ENCODE measurements at places on chromosomes 6 and 20. TPM values are rescaled to one million over a fixed set of nuclear protein-coding genes. Genes with fewer than 3 reads are reported as not detected.

DNA sequence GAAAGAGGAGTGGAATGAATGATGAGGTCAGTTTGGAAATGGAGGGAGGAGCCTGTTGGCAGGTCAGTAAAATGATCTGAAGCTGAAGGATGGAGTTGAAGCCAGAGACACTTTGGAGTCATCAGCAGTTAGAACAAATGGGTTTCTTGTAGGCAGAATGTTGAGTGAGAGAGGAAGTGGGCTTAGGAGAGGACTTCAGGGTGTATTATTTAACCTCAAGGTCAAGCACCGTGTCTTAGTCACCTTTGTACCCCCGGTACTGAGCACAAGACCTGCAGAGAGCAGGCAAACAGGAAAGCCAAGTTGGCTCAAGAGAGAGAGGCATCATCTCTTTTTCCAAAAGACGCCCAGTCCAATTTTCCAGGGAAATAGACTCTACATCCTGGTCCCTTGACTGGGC is 23.3 kb downstream of the C20orf173 start:
- no peak for ATAC-seq

GRCh38 chr6:161085246-161085645 is 93.7 kb downstream of the MAP3K4 start:
- ATAC-seq: no peak

Gene PRND
- 0.14 TPM for total RNA-seq

DNA sequence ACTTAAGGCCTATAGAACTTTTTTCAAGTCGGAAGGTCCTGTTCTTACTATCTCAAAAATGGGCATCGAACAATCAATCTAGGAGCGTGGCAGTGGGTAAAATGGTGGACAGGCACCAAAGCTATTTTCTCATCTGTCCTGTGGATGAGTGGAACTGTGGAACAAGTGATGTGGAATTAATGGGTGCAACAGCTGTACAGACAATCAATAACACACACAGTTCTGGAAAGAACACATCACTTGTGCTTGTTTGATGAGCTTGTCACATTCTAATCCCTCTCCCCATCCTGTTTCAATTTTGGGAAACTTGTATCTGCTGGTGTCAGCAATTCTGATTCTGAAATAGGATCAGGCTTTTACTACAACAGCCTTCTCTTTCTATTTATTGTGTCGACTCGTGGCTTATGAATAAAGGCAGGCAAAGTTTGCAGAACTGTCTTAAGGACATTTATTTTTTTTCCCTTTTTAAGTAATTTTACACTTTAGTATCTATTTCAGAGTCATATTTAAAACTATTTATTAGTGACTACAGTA is 11.5 kb downstream of the RBM24 start:
- ATAC-seq: no peak

Gene COL10A1
- 1.5 TPM for total RNA-seq

DNA sequence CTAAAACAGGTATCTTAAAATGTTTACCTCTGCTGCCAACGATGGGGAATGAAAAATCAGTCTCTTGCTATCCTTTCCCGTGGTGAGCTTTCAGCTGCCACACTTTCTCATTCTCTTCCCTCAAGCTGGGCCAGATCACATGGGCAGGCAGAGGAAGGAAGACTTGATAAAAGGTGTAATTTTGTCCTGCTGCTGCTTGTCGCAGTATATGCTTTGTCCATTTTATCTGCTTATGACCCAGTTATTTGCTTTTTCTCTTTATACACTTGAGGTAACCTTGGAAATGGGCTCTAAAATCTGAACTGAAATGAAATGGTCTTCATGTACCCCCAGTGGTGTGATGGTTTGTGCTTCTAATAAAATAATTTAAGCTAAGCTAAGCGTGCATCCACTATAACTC is 695.9 kb upstream of the FLRT3 start:
- ATAC-seq: no peak

Gene HEBP2
- total RNA-seq: 14.8 TPM

DNA sequence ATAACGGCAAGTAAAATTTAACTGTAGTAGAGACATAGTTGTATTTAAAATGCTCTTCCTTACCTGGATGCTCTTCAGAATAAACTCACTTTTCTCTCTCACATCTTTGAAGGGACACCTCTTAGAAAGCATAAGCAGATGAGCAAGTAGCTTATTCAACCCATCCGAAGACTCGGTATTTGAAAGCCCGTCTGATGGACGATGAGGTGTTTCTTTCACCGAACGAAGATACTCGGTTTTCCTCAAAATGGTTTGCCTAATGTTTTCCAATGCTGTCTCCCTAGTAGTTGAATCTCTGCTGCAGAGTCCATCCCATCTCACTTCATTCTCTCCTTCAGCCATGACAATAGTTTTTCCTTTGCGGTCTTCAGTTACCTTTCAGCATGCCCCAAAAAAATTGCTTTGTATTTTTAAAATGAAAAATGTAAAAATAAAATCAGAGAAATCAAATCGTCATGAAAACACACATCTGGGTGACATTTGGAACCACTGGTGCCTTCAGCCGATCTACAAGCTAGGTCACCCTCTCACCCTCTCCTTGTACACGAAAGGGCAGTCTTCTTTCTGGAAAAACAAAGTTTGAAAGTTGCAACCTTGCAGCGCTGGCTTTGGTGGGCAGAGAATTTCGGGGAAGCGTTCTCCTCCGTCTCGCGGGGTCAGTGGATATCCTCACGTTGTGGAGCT is 772 bp downstream of the SESN1 start:
- ATAC-seq: no peak

Gene LY6G6C
- total RNA-seq: 1.1 TPM

Gene LCA5
- total RNA-seq: 11.6 TPM

- ATAC-seq: peak; percentile 91
Measured at GRCh38 chr6:40587240-40588069, at the start of gene LRFN2. Gene LRFN2 (minus strand): TSS chr6:40587364.
